Lung (tissue), 17 donors: ENCODE measurements at places on chromosomes 1 and 21. TPM values are rescaled to one million over a fixed set of nuclear protein-coding genes. Genes with fewer than 3 reads are reported as not detected.

WLS gene
- 128 TPM for total RNA-seq

ILDR2 gene
- 3.8 TPM for total RNA-seq

CRP gene
- total RNA-seq: 0.71 TPM

NR5A2 gene
- 8.5 TPM for total RNA-seq

DCST1 gene
- total RNA-seq: 0.20 TPM

CHAF1B gene
- total RNA-seq: 3.4 TPM

GUCA2B gene
- total RNA-seq: not detected

PDE9A gene
- 7.2 TPM for total RNA-seq

HMCN1 gene
- total RNA-seq: 149 TPM

SMCP gene
- not detected for total RNA-seq

FRRS1 gene
- 12.1 TPM for total RNA-seq

VSIG8 gene
- 0.23 TPM for total RNA-seq

PCAT6 gene
- total RNA-seq: 1.3 TPM

PRRX1 gene
- total RNA-seq: 13.8 TPM

DCAF6 gene
- 120 TPM for total RNA-seq

ETNK2 gene
- 5.8 TPM for total RNA-seq

ALPL gene
- total RNA-seq: 38.6 TPM

FAM177B gene
- not detected for total RNA-seq

FPGT gene
- total RNA-seq: 21.0 TPM

IL19 gene
- total RNA-seq: 0.12 TPM

AMY2A gene
- 0.71 TPM for total RNA-seq

FCRL4 gene
- total RNA-seq: not detected

CYP4Z1 gene
- total RNA-seq: 1.3 TPM

CNKSR1 gene
- total RNA-seq: 34.7 TPM

KRTAP11-1 gene
- total RNA-seq: not detected

DSCAM gene
- 0.25 TPM for total RNA-seq

VANGL2 gene
- 2.7 TPM for total RNA-seq

MATN1 gene
- 0.15 TPM for total RNA-seq

OR10J1 gene
- total RNA-seq: not detected

FABP3 gene
- 19.1 TPM for total RNA-seq

TINAGL1 gene
- total RNA-seq: 89.4 TPM
